ENCODE measurements at places on chromosomes 13 and 19. TPM values are rescaled to one million over a fixed set of nuclear protein-coding genes. Genes with fewer than 3 reads are reported as not detected.

The CD33 gene
- 18.7 TPM for total RNA-seq

The GAS6 gene
- total RNA-seq = 1.5 TPM

The IGFLR1 gene
- total RNA-seq = 35.2 TPM

The CEACAM19 gene
- total RNA-seq = 0.68 TPM

The IGLON5 gene
- not detected for total RNA-seq

The MATK gene
- total RNA-seq = 18.8 TPM

The PSENEN gene
- total RNA-seq = 42.0 TPM

The PRR36 gene
- total RNA-seq = not detected

The TTYH1 gene
- 0.80 TPM for total RNA-seq

The SYT3 gene
- not detected for total RNA-seq

The SEMA6B gene
- not detected for total RNA-seq

The NANOS3 gene
- 0.70 TPM for total RNA-seq

The NPHS1 gene
- total RNA-seq = not detected

The RXFP2 gene
- total RNA-seq = not detected

The C19orf67 gene
- total RNA-seq = 0.30 TPM

The SYCN gene
- total RNA-seq = not detected

The CRX gene
- not detected for total RNA-seq

The KLK3 gene
- total RNA-seq = not detected

The DCT gene
- 0.05 TPM for total RNA-seq

The CCDC122 gene
- total RNA-seq = 0.27 TPM

The ZNF160 gene
- 27.8 TPM for total RNA-seq

The DMAC2 gene
- total RNA-seq = 48.9 TPM

The CSNK1G2 gene
- 89.5 TPM for total RNA-seq

The SLC25A41 gene
- total RNA-seq = 0.23 TPM

Data from T-helper 2 cell treated with Interferon-gamma antibody and Interleukin-4, amounts not matched to agents 100 ng/mL and 5 ng/mL, for 36 hours (primary cell).